ENCODE measurements at places on chromosomes 2 and 18.

DNA sequence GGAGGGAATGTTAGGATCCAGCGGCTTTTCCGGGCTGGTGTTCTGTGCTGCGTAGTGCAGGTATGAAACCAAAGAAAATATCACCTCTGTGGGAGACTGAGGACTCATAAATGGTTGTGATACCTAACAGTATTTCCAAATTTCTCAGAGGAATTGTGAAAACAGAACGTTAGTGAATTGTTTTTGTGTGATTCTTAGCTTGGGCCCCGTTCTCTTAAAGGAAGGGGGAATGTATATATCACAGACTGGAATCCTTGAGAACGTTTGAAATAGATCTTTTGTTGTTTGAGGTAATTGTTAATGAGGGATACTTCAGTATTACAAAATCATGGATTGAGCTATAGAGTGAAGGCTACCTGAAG is 834 bp downstream of the ZNF638 start:
- DNase-seq: no peak

DNA sequence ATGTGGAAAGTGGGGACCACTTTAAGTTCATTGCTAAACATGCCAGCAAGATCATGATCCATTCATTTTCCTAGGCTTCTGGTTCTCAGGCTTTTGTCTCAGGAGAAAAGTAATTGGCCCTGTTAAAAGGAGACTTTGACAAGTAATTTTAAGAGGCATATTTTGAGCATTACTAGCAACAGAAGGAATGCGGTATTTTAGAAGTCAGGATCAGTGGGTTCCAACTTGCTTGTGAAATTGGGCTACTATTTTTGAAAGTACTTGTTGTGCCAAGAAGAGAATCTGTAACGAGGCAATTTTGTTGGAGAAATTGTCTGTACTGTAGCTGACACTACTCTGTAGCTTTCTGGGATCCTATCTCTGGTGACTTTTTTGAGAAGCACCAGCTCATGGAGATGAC is 59.4 kb downstream of the CERS6 start:
- DNase-seq: no peak

- DNase-seq: no peak
Observed at GRCh38 chr2:20186078-20186854, 38.7 kb downstream of the SDC1 start.

DNA sequence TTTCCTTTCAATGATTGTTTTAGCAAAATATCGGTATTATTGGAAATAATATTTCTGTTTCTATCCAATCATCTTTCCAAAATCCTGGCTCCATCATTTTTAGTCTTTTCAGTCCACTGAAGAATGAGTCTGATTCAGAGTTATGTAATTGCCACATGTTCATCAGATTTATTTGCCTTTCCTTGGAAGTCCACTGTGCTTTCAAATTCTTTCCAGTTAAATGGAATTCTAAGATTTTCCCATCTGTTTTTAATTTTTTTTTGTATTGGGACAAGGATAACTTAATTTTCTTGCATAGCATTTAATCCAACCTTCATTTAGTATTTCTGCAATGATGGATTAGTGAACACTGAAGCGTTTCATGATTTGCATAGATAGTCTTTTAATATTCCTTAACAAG is 521.5 kb upstream of the NRXN1 start:
- no peak for DNase-seq

GRCh38 chr18:45651275-45651674 is 36.0 kb downstream of the SLC14A2 start:
- DNase-seq: no peak

GRCh38 chr2:230256733-230257332 is 31.3 kb downstream of the SP140 start:
- DNase-seq: no peak

- no peak for DNase-seq
Observed at GRCh38 chr2:6845903-6846302, 19.8 kb downstream of the CMPK2 start.

DNA sequence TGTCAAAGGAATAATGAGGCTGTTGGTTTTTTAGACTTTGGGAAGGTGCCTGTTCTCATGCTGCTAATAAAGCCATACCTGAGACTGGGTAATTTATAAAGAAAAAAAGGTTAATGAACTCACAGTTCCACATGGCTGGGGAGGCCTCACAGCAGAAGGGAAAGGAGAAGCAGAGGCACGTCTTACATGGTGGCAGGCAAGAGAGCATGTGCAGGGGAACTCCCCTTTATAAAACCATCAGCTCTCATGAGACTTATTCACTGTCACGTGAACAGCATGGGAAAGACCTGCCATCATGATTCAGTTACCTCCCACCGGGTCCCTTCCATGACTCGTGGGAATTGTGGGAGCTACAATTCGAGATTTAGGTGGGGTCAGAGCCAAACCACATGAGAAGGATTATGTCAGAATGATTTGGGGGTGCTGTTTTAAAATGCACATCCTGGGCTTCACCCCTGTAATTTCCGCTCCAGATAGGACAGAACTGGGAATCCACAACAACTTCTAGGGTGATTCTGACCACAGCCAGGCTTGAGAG is 37.8 kb downstream of the TCF7L1 start:
- DNase-seq: no peak

DNA sequence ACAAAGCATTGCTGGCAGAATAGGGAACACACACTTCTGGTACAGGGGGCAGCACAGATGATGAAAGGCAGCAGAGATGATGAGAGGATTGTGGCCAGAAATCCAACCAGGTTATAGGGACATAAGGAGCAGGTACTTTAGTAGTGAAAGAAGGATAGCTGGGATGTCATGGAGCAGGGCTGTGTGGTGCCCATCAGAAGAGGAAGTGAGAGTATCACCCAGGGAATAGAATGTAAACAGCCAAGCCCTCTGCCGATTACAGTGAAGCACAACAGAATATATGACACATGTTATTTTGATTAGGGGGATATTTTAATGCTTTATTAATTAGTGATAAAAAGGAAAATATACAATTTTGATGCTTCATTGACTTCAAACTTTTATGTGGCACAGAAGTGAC is 883.4 kb upstream of the CDH2 start:
- DNase-seq: no peak

DNA sequence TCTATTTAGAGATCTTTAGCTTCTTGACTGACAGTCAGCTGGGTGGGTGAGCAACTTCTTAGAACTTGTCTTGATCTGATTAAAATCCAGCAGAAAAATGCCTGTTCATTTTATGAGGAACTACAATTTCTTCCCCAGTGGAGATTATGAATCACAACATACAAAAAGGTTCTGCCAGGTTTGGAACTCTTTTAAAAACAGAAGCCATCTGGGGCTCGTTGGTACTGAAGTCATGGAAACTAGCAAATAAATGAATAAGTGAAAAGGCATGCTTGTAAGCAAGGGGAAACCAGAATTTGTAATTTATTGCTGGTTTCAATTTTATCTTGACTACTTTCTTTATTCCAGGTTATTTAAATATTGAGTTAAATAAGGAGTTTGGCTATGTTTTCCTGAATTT is 767.4 kb downstream of the MBD2 start:
- no peak for DNase-seq

DNA sequence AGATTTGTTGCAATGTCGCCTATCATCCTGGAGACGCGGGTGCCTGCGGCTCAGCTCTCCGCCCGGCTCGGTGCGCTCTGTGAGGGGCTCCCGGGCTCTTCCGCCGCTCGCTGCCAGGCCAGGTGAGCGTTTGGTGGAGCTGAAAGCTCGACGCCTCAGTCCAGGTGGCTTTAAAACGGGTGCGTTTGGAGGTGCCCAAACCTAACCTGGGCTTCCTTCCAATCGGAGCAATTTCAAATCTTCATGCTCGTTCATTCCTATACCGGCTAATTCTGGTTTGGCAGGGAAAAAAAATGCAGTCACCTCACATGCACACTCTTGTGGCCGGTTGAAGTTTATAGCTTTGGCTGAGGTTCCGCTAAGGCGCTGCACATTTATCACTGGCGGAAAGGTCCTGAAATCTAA is at the start of gene SLC16A14:
Gene SLC16A14 (minus strand): TSS at position 274 of the 405 bp plus-strand sequence. CDS start 9,572 bp downstream, outside the sequence.
- no peak for DNase-seq

GRCh38 chr2:10036095-10036884 is 7.1 kb upstream of the KLF11 start:
- peak; percentile 46 for DNase-seq

DNA sequence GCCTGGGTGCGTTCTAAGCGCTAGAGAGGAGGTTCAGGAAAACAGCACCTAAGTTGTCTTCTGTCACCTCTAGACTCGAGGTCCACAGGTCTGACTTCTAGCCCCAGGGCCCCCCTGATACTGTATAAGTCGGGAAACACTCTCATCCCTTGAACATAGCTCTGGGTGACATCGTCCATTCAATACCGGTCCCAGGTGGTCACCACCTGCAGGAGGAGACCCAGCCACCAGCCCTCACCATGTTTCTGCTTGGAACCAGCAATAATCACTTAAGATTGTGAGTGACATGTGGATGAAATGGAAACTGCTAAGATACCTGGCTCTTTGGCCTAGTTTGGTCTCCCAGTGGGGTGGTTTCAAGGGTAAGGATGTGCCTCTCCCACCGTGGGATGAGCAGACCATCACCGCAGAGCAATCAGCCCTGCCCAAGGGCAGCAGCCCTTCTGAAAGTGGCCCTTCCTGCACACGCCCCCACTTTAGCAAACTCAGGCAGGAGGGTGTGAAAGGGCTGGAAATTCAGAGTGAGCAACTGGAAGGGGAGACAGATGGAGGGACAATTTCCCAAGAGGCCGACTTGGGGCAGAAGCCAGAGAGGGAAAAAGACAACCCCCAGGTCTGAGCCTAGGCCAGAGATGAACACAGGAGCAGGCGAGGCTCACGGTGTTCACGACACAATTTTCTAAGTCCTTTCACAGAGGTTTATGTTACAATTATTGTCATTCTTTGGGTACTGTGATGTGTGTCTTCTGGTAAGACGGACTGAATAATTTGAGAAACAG is 95.2 kb downstream of the ZNF516 start:
- no peak for DNase-seq

- DNase-seq: no peak
Observed at GRCh38 chr2:181984060-181984459, 1.6 kb upstream of the PPP1R1C start.

- DNase-seq: no peak
Observed at GRCh38 chr18:64409511-64409910, 260.6 kb upstream of the LINC00305 start.

DNA sequence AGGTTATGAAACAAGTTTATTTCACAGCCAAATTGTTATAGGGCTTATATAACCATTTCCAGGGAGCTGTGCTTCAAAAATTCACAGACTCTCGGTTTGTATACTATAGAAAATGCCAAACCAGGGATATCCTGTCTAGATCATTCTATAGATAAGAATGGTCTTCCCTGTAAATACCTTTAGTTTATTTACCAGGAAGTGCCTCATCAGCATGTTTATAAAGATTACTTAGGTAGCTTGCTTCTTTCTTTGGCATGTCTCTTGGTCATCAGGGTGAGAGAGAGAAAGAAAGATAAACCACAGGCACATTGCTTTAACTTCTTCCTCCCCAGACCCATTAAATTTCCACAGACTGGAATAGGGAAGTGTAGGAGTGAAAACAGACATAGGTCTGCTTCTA is 439.4 kb downstream of the SPAG16 start:
- no peak for DNase-seq
